Left hindlimb (tissue), 1 donor: ENCODE measurements at places on chromosomes 1 and 21.

DNA sequence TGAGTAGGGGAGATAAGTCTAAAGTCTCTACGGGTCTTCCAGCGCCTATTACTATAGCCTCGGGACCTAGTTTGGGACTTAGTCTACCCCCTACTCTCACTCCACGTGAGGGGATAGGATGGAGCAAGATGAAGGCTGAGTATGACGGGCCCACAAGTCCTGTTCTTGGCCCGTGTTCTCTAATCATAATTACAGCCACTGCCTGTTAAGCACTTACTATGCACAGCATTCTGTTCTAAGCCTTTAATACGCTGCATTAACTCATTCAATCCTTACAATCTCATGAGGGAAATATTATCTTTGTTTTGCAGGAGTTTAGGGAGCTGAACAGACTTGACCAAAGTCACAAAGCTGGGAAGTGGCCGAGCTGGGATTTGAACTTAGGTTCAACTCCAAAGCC lies 23.9 kb upstream of the EPB41 start:
- DNase-seq, result no peak

GRCh38 chr1:40917995-40918711 lies 56.0 kb upstream of the CITED4 start:
- no peak for DNase-seq

DNA sequence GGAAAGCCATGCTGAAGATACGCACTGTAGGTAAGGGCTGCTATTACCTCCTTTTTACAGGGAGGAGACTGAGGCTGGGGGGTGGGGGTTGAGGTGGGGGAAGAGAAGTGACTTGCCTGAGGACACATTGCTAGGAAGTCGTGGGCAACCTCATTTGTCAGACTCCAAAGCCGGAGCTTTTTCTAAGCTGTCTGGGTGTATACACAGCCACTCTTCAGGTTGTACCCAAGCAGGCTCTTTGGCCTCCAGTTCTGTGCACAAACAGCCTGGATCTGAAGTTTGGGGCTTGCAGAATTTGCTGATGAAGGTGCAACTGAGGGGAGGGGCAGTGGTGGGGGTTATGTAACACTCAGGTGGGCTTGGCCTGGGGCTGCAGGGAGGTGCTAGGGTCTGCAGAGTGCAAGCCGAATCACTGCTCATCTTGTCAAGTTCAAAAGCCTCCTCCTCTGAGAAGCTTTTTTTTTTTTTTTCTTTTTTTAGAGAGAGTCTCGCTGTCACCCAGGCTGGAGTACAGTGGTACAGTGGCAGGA lies 16.9 kb downstream of the TINAGL1 start:
- no peak for DNase-seq

DNA sequence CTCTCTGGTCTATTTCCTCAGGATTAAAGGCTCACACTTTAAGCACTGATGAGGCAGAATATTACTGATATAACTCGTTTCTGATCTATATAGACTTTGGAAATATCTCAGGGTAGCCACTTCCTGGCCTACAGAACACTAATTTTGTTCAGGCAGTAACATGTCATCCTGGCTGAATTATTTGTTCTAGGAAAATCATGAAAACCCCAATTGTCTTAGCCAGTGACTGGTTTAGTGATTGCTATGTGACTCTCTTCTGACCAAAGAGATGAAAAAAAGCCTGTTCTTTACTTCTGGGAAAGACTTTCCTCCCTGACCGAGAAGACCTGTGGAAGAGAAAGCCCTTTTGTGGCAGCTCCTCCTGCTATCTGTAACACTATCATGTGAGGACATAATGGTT lies 453.7 kb downstream of the SETD4 start:
- no peak for DNase-seq

GRCh38 chr1:248824301-248824700 lies 1.4 kb downstream of the SH3BP5L start:
- no peak for DNase-seq

DNA sequence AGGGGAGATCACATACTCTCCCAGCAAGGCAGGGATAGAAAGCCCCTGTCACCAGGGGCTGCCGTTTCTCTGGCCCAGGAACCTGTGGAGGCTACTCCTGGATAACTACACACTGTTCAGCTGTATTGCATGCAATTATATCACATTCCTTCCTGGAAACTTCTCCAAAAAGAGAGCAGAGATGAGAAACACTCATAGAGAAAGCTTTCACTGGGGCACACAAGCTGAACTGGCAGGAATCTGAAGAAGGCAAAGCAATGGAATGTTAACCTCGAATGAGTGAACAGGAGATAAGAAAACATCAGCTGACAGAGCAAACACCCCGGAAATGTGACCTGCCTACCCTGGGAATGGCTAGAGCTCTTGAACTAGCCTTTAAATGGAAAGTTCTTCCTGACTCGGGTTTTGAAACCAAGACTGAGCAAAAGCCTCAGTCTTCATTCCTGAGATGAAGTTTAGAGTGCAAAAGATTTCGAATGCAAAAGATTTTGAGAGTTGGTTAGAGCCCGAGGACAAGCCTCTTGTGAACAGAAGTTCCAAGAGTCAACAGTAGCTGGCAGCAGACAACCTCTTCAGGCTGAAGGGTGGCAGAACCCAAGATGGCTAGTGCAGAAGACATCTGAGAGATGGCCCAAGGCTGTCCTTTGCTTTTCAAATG lies 32.3 kb downstream of the CCN1 start:
- peak; percentile 38 for DNase-seq

- DNase-seq, result no peak
Measured at GRCh38 chr1:110336300-110337039, 2.7 kb upstream of the RBM15 start.

GRCh38 chr1:60390593-60391282 lies 317.2 kb upstream of the C1orf87 start:
- DNase-seq, result no peak

DNA sequence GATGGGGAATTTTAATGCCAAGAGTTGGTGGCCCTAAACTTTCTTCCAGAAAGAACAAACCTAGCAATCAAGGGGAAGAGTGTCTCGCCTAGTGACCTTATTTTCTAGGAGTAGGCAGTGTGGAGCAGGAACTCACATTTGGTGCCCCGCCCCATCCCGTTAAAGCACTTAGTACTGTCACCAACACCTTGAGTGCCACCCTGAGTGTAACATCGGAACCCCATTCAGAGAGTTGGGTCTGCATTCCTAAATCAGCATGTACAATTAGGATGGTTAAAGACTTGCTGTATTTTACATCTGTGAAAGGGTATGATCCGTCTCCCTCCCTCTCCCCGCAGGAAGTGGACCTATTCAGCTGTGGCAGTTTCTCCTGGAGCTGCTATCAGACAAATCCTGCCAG lies 15.5 kb downstream of the ETS2 start:
- DNase-seq, result no peak

- DNase-seq, result no peak
Measured at GRCh38 chr1:212486619-212486975, 53.9 kb downstream of the NENF start.

- DNase-seq, result no peak
Measured at GRCh38 chr1:111864862-111865261, 109.2 kb downstream of the DDX20 start.

GRCh38 chr1:56098946-56099345 lies 480.4 kb downstream of the PLPP3 start:
- DNase-seq, result no peak

- no peak for DNase-seq
Measured at GRCh38 chr1:234913278-234913649, 215.4 kb downstream of the TOMM20 start.

GRCh38 chr1:1179983-1180861 lies 6.5 kb downstream of the TTLL10 start:
- peak; percentile 20 for DNase-seq

DNA sequence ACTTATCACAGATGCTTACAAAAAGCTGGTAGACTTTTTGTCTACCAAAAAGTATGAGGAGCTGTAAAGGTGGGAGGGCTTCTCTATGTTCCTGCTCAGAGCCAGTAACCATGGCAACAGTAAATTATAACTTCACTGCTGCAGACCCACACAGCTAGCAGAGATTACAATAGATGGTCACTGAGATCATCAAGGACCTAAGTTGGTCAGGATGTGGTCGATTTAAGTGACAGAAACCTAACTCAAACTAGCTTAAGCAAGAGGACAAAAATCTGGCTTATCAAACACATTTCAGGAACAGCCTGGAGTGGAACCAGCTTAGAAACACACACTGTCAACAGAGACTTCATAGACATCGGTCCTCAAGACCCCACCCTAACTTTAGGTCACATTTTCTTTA lies 113.4 kb upstream of the ATP1A1 start:
- DNase-seq, result no peak

- no peak for DNase-seq
Measured at GRCh38 chr1:178389441-178389840, 107.3 kb downstream of the CLEC20A start.

- DNase-seq, result peak; percentile 67
Measured at GRCh38 chr1:8202182-8202905, 115.6 kb upstream of the SLC45A1 start.

GRCh38 chr1:212545941-212546635 lies 62.5 kb upstream of the ATF3 start:
- no peak for DNase-seq

- DNase-seq, result peak; percentile 91
Measured at GRCh38 chr1:212950243-212951125, at the start of gene VASH2. TSS of gene VASH2 (plus strand) at chr1:212950541. CDS start at chr1:212951543, 1,002 bp downstream.

- DNase-seq, result peak; percentile 83
Measured at GRCh38 chr21:45404730-45405270, at the start of gene COL18A1. TSS of gene COL18A1 (plus strand) at chr21:45405165. CDS start at chr21:45405231, 66 bp downstream.

GRCh38 chr1:211135342-211135950 lies 1.5 kb upstream of the KCNH1 start:
- DNase-seq, result no peak

DNA sequence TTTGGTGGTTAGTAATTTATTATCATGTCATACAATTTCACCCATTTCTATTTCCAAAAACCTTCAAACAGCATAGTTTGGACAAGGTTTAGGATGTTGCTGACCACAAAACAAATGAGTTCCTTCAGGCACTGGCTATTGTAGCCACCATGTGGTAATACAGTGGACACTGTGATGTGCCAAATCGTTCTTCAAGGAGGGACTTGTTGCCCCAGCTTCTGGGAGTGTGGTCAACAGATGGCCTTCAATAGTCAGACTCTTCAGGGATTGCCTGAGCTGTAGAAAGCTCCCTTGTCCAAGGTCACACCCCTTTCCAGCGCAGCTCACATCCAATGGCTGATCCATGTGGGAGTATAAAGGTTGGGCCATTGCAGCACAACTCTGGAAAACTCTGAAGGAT lies 2.6 kb downstream of the PDE4B start:
- no peak for DNase-seq

- DNase-seq, result no peak
Measured at GRCh38 chr1:66311092-66311491, 222.9 kb upstream of the SGIP1 start.

DNA sequence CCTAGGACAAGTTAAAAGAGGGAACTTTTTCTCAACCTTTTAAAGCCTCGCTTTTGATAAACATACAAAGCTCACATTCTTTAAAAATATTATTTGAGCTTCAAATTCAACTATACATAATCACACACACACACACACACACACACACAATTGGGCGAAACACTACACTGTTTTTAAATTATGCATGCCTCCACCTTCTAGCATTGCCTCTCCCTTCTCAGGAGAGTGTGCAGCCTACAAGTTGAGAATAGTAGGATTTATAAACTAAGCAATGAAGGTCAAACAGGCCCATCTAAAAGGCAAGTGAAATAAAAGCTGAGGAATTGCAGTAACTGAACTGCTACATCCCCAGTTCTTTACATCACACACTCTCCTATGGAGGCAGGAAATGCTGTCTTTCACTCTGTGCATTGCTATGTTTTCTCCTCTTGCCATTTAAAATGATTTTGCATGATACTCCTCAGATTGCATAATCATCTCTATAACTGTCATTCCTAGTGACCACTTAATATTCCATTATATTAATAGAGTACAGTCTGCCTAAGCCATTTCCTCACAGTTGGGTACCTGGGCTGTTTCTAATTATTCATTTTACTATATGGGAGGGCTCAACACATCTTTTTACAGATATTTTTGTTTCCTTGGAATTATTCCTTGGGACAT lies 92.5 kb upstream of the KCNE2 start:
- DNase-seq, result no peak

DNA sequence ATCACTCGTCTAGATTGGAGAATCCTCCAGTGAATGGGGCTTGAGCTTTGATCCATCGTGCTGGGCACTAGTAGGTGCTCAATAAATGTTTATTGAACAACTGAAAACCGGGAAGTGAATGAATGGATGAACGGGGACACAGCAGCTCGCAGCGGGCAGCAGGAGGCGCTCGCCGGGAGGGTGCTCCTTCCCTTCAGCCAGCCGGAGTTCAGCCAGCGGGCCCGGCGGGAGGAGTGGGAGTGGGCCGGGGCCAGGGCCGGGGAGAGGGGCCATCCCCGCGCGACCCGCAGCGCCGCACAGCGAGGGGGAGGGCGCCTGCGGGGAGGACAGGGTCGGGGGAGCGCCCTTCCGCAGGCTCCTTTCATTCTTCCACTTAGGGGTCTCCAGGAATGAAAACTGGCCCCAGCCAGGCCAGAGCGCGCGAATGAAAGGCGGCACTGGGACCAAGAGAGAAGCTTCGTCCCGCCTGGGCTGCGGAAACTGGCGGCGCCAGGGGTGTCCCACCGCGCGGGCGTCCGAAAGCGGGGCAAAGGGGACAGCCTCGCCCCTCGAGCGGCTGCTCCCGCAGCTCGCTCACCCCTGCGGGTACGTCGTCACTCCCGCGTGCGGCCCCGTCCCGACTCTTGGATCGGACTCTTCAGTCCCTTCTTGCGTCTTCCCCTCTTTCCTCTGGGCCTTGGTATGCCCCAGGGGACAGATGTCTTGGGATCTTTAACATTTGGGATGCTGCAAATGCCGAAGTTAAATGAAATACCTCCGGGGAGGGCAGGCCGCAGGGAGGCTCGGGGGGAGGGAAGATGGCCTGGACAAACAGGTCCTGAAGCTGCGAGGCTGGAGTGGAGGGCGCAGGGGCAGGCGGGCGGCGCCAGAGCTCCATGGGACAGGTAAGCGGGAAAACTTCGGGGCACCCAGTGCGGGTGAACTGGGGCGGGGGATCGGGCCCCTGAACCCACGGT lies 3.6 kb upstream of the INAVA start:
- peak; percentile 59 for DNase-seq

DNA sequence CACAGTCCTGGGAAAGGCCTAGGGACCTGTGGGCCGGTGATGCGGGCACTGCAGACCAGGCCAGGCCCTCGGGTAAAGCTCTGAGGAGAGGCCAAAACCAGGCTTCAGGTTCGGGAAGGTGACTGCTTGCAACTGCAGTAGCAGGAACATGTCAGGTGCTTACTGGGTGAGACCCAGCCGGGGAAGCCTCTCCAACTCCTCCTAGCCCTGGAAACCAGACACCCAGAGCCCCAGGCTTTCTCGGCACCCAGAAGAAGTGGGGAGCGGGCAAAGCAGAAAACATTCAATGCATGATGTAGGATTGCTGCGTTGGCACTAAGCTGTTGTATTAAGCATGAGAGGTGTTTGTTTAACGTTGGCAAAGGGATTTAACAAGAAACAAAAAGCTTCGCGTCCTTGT lies 20.2 kb upstream of the GNPAT start:
- no peak for DNase-seq

GRCh38 chr21:31555741-31556191 lies 103.7 kb upstream of the SOD1 start:
- no peak for DNase-seq
